ENCODE measurements at places on chromosomes 12 and 14.

DNA sequence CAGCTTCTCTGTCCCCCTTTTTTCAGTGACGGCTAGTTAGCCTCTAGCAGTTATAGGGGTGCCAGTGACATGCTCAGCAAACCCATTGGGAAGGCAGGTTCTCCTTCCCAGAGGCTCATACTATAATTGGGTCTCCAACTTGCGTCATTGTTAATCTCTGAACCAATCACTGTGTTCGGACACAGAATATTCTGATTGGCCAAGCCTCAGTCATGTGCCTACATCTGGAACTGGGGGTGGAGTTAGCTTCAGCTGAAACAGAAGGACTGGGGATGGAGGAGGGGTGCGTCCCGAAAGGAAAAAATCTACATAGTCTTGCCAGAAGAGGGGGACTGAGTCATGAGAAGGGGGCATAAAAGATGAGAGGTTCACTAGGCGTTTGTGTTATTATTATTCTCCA, 165.6 kb downstream of the SUDS3 start:
- no peak for DNase-seq

GRCh38 chr12:27095346-27095745, 13.0 kb upstream of the C12orf71 start:
- DNase-seq: no peak

DNA sequence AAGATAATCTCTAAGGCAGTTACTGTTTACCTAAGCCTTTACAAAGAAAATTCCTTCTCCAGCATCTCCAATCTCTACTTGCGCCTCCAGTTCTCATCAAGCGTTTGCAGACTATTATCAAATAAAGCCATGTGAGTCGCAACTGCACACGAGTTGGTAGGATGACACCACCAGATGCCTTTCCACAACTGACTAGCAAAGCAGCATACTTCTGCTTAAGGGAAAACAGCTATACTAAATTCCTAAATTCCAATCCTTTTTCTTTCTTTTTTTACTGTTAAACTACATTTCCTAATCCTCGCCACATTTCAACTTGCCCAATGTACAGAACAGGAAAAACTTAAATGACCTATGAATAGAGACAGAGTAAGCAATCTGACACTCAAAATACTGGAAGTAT, 166.7 kb downstream of the ITPR2 start:
- no peak for DNase-seq

- DNase-seq: peak; percentile 3
Measured at GRCh38 chr12:33587354-33587753, 147.7 kb upstream of the SYT10 start.

GRCh38 chr14:104383996-104384775, 195.4 kb upstream of the C14orf180 start:
- no peak for DNase-seq

GRCh38 chr12:98418357-98419075, 96.9 kb upstream of the TMPO start:
- peak; percentile 94 for DNase-seq

- no peak for DNase-seq
Measured at GRCh38 chr12:114562654-114563053, 121.3 kb downstream of the TBX3 start.

GRCh38 chr12:75577812-75578211, 66.4 kb upstream of the KRR1 start:
- no peak for DNase-seq

GRCh38 chr12:55642267-55642666, 5.6 kb downstream of the OR10P1 start:
- no peak for DNase-seq

GRCh38 chr14:58677996-58678395, 40.2 kb downstream of the DACT1 start:
- no peak for DNase-seq

DNA sequence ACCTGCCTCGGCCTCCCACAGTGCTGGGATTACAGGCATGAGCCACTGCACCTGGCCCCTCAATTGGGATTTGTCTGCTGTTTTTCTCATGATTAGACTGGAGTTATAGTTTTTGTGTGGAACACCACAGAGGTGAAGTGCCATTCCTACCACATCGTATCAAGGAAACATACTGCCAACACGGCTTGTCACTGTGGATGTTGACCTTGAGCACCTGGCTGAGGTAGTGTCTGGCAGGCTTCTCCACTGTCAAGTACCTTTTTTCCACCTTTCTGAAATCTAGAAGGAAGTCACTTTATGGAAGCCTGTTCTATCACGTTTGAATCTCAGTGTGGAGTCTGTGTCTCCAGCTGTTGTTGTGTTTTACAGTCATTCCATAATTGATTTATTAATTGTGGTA, 21.4 kb upstream of the SEL1L start:
- DNase-seq: no peak

DNA sequence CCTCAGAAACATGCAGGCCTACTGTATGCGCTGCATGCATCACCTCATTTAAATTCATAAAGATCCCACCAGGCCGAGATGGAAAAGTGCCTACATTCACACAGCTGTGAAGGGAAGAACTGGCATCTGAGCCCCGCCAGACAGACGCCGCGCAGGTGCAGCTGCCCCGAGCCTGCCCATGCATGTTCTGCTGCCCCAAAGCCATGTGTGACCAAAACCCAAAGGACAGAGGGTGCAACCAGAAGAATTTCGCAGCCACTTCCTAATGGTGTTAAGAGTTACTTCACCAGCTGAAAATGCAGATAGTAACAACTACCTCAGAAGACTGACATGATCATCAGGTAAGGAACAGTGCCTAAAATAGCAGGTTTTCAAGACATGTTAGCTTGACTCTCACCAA, 13.5 kb upstream of the KRT8 start:
- DNase-seq: no peak

DNA sequence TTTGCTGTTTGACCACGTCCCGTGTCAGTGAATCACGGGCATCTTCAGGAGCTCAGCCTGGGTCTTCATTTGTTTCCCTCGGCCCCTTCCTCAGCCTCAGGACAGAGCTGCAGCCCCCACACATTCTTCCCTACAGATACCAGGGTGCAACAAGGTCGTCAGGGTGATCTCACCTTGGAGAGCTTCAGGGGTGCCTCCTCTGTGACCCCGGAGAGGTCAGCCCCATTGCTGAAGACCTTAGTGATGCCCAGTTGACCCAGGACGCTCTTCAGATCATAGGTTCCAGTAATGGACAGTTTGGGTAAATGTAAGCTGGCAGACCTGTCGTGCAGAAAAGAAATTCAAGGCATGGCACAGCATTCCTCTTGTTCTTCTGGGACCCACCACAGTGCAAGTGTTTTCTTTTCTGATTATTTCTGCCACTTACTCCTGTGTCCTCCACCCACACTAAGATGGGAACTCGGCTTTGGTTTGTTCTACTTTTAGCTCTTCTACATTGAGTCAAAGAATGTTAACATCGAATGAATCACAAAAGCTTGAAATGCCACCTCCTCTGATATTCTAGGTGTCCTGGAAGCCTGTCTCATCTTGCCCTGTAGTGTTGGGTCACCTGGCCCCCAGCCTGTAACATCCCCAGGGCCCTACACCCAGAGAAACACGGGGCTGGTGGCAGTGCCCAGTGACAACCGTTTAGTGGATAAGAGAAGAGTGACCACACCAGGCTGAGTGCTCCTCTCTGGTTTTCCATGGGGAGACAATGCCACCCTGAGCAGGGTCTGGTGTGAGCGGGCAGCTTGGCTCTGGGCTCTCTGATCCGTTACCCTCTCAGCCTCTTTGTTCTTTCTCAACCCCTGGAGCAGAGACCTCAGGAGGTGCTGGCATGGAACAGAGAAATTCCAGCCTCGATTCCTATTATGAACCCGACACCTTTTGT, 8.8 kb downstream of the SERPINA1 start:
- DNase-seq: no peak

GRCh38 chr12:91785655-91786498, 359.8 kb downstream of the BTG1 start:
- DNase-seq: no peak
